Retinal pigment epithelial cell (primary cell): ENCODE measurements at places on chromosomes 13 and 19.

GRCh38 chr19:36041831-36042230, 9.2 kb upstream of the CLIP3 start:
- peak; percentile 34 for DNase-seq

GRCh38 chr19:47421244-47421786, 2.0 kb upstream of the MEIS3 start:
- DNase-seq: no peak

- no peak for DNase-seq
Observed at GRCh38 chr19:44576843-44577565, 36.4 kb upstream of the IGSF23 start.

DNA sequence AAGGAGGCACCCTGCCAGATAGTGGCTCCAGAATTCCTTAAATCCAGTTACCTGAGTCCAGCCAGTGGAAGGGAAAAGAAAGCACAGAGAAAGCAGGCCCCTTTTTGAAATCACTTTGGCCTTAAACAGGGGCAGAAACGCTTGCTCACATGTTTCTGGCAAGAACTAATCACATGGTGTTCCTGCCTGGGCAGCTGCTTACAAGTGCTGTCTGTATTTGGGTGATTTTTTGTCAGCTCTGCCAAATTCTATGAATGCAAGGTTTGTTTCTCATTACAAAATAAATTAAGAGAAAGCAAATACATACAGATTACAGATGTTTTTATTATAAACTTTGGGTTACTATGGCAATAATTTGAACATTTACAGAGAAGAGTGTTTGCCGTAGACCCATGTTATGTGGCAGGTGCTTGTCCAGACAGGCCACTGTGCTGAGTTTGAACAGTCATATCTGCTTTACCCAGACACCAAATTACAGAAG, 1237.8 kb downstream of the SLITRK5 start:
- peak; percentile 40 for DNase-seq

GRCh38 chr19:57338877-57339276, 12.2 kb upstream of the ZNF304 start:
- DNase-seq: no peak

GRCh38 chr13:37492741-37493514, 105.6 kb downstream of the POSTN start:
- no peak for DNase-seq

- DNase-seq: no peak
Observed at GRCh38 chr19:45354241-45354842, 13.8 kb downstream of the KLC3 start.

GRCh38 chr13:20192158-20192835, 441 bp downstream of the GJB2 start:
- no peak for DNase-seq

DNA sequence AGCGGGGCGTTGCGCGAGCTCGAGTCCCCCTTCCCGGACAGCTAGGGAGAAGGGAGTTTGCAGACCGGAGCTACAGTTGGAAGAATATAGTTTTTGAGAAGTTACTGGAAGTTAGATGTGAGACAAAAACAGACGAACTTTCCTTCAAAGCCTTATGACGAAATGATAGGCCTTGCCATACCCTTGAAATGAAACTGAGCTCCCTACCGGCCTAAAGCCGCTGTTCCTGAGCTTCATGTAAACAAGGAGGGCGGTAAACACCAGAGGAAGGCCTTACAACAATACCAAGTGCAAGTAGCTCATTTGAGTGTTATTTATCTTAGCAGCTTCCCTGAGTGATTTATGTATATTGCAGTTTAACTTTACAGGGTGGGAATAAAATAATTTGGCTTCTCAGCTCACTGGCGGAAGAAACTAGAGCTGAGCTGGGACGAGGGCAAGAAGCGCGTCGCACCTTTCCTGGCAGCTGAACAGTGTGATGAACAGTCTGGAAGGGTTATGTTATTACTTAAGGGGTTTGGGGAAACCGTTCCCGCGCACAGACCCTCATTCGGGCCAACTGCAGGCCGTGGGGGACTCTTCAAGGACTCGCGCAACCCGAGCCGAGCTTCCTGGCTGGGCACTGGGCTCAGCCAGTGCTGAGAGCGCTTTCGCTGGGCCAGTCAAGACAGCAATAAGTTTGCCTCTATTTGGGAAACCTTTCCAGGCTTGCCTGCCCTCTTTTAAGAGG, 111.2 kb downstream of the KCNRG start:
- DNase-seq: no peak

DNA sequence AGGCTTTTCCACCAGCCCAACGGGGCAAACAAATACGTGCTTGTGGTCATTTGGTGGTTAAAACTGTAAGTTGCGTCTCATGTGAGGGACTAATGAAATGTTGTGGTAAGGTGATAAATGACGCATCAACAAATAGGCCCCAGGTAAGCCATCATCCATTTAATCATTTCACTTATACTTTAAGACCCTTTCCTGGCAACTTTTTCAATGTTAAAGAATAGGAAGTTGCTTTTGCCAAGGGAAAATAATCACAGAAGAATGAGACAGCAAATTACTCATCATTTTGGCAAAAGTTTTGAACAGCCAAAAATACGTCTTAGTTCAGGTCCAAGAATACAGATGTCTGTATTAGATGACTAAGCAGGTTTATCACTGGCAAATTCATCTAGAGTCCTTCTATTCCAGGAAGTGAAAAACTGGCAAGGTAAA, 660.4 kb downstream of the SLITRK1 start:
- DNase-seq: no peak

DNA sequence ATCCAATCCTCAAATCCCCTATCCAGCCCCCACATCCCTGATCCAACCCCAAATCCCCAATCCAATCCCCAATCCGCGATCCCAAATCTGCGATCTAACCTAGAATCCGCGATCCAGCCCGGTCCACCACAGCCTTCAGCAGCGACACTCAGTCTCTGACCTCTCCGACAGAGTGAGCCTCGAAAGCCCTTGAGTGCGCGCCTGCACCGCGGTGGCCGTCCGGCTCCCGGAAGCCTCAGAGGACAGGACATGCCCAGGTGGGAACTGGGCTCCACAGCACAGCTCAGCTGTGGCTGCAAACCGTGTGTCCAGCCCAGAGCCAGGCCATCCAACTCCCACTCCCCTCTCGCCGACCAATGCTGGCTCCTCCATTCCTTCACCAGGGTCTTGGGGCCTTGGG, 48.8 kb upstream of the C1QTNF9B start:
- DNase-seq: no peak

DNA sequence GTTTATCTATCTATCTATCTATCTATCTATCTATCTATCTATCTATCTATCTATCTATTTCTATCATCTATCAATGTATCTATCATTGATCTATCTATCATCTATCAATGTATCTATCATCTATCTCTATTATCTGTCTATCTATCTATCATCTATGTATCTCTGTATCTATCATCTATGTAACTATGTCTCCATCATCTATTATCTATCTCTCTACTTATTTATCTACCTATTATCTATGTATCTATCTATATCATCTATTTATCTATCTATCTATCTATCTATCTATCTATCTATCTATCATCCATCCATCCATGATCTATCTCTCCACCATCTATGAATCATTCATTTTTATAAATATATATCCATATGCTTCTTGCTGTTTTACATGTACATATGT, 15.8 kb downstream of the CYP4F3 start:
- DNase-seq: no peak

DNA sequence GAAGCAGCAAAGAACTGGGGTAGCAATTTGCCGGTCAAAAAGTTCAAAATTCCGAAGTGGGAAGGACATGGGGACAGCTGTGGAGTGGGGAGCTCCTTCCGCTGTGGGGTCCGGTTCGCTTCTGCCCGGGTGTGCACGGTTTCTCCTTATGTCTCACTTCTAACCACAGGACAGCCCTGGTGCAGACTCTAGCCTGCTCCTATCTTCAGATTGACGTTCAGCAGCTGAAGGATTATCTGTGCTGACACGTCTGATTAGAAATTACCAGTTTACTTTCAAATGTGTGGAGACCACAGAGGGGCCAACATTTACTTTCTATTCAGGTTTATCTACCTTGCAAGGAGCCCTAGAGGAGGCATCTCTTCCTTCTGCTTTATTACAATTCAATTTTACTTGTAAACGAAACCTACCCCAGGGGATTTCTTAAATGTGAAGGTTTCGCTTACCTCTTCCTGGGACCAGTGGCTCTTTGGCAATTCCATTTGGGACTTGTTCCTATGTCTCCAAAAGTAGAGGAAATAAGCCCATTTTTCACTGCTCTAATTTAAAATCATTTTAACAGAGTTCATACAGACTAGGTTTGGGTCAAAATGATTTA, 27.3 kb downstream of the LHFPL6 start:
- no peak for DNase-seq
